ENCODE measurements at places on chromosomes 2 and 18.

GRCh38 chr18:10085876-10086275, 172.1 kb downstream of the VAPA start:
- no peak for DNase-seq

GRCh38 chr2:132609101-132609890, 60.7 kb downstream of the LYPD1 start:
- no peak for DNase-seq

DNA sequence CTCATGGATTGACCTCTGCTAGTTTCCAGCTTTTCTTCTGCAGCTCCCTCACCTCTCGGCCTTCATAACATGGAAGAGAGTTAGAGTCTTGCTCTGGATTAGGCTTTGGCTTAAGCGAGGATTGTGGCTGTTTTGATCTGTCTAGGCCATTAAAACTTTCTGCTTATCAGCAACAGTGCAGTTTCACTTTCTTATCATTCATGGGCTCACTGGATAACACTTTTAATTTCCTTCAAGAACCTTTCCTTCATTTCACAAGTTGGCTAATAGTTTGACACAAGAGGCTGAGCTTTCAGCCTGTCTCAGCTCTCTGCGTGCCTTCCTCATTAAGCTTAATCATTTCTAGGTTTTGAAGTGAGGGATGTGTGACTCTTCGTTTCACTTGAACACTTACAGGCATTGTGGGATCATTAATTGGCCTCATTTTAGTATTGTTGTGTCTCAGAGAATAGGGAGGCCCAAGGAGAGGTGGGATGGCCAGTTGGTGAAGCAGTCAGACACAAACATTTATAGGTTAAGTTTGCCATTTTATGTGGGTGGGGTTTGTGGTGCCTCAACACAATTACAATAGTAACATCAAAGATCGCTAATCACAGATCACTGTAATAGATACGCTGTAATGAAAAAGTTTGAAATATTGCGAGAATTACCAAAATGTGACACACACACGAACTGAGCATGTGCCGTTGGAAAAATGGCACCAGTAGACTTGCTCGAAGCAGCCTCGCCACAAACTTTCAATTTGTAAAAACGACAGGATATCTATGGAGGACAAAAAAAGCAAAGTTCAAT, 129.3 kb downstream of the ZNF236 start:
- no peak for DNase-seq

GRCh38 chr2:233088972-233089345, 28.8 kb downstream of the INPP5D start:
- no peak for DNase-seq

- DNase-seq = no peak
Observed at GRCh38 chr2:217392930-217393584, 533.2 kb upstream of the TNP1 start.

DNA sequence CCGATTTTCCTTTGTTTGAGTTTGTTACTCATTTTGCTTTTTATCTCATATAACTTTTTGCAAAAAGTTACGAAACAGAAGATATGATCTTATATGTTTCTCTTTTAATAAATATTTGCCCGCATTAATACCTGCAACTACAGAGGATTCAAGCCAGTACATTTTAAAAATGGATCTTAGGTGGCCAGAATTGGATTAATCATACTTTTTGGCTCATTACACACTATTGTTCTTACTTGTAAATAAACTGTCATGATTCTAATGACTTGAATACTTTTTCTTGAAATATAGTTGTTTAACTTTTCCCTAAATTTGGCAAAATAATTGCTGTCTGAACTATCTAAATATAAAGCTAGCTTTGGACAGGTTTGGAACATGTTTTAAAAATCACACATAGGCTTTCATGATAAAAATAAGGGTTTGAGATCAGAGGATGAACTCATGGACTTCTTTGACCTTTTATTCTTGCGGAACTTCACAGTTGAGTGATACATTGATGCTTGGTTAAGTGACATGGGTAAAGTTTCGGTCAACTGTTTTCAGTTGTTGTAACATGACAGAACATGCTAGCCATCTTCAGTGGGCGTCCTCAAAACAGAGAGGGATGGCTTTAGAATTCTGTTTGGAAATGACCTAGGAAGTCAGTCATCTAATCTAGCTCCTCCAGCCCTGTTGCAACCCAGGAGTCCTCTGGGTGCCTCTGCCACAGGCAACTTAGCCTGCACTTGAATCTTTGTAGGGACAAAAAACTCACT, 44.5 kb downstream of the LTBP1 start:
- no peak for DNase-seq
